Amygdala (tissue), 56 donors: ENCODE measurements at places on chromosomes 1 and 21.

DNA sequence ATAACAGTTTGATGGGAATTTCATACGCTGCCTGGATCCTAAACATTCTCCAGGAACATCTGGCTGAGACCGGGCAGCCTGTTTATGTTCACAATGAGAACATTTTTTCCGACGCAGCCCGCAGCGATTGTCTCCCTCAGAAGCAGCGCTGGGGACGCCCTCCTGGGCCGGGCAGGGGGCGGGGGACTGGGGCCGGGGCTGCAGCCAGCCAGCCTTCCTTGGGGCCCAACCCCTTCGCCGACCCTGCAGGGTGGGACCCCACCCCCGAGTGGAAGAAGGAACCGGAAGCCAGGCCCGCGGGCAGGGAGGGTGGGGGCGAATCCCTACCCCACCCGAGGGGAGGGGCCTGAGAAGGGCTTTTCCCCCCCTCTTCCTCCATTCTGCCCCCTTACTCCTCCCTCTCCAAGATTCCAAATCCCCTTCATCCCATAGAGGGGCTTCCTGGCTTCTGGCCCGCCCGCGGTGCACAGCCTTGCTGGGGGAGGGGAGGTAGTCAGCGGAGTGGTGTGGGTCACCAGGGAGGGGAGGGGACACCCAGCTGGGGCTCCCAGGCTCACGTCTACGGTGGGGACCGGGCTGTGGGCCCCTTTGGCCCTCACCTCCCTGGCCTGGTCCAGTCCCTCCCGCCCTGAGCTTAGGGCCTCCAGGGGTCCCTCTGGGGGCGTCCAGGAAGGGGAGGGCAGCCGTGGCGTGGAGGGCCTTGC, 60.6 kb downstream of the WNT9A start:
- DNase-seq: no peak

DNA sequence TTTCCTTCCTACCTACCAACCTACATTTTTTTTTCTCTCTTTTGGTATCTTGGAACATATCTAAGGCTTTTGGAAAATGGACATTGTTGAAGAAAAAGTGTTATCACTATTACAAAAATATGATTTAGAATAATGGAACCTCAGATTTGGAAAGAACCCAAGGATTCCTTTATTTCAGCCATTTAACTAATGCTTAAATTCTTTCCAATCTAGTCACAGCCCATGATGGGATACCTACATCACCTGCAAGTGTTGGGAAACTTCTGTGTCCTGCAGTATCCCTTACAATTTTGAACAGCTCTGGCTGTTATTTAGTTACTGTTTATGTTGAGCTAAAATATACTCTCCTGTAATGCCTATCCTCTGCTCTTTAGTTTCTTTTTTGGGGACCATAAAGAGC, 22.3 kb upstream of the APOBEC4 start:
- DNase-seq: no peak

DNA sequence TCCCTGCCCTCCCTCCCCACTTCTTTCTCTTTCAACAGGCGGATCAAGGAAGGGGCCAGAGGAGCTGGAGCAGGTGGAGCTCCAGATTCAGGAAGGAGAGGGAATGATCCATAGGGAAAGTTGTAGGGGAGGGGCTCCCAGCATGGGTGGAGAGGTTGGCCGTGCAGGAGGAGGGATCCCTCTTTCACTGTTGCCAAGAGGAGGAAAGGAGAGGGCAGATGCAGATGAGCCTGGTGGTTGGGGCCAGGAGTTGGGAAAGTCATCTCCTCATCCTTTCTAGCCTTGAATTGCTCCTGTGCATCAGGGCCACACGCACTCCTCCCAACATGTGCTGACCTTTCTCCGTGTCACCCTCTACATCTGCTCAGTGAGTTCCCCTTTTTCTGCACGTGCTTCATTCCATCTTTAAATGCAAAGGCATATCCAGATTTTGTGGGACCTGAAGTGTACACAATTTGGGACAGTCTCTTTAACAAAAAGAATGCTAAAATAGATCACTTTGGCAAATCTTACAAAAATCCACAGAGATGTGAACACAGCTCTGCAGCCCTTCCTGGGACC, 32.4 kb downstream of the ZBTB18 start:
- no peak for DNase-seq

DNA sequence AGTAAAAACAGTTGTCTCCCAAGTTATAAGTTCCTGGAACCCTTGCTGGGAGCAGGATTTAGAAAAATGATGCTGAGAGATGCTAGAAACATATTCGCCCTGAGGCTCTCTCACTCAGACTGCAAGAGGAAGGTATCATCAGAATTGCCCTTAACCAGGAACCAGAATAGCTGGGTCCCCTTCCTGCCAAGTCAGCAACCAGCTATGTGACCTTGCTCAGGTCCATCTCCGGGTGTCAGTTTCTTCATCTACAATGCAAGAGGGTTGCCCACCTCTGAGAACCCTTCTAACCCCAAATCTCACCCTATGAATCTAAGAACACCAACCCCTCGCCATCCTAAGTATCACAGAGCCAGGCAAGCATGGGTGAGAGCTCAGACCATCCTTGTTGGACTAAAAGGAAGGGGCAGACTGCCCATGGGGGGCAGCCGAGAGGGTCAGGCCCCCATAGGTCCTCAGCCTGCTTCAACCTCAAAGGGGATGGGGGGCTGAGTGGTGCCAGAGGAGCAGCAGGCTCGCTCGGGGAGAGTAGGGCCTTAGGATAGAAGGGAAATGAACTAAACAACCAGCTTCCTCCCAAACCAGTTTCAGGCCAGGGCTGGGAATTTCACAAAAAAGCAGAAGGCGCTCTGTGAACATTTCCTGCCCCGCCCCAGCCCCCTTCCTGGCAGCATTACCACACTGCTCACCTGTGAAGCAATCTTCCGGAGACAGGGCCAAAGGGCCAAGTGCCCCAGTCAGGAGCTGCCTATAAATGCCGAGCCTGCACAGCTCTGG, 390 bp upstream of the S100A9 start:
- peak; percentile 8 for DNase-seq

GRCh38 chr1:234009668-234010067, 105.2 kb downstream of the SLC35F3 start:
- no peak for DNase-seq

- no peak for DNase-seq
These were observed 478.2 kb upstream of the VAMP3 start for GRCh38 chr1:7292714-7293419.

- no peak for DNase-seq
These were observed 97.4 kb downstream of the PRDM2 start for GRCh38 chr1:13797397-13797796.

DNA sequence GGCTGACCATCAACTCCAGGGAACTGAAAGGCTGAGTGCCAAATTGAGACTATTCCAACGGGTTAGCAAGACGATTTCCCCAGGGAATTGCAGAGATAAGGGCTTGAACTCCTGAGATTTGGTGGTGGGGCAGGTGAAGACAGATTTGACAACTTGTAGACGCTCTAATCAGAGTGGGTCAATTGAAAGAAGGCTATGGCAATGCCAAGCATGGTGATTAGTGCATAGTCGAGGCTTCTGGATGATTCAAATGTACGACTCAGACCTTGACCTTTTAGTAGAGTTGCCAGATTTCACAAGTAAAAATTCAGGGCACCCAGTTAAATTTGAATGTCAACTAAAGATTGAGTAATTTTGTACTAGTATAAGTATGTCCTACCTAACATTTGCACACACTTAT, 302.1 kb upstream of the SPAG17 start:
- DNase-seq: no peak

DNA sequence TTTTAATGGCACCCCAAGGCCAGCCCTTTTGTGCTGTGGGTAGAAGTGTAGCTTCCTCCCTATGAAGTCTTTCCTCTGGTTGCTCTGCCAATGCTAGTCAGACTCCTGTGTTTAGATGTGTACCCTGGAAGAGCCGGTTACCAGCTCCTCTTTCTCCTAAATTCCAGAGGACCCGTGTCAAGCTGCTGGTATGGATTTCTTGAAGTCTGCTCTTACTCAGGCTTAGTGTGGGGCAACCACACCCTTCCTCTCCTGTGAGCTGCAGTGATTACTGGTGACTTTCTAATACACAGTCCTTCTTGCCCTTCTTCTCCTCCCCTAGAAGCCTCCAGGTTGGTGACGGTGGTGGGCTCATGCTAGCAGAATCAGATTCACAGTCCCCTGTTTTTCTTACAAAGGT, 74.1 kb upstream of the AKT3 start:
- no peak for DNase-seq

DNA sequence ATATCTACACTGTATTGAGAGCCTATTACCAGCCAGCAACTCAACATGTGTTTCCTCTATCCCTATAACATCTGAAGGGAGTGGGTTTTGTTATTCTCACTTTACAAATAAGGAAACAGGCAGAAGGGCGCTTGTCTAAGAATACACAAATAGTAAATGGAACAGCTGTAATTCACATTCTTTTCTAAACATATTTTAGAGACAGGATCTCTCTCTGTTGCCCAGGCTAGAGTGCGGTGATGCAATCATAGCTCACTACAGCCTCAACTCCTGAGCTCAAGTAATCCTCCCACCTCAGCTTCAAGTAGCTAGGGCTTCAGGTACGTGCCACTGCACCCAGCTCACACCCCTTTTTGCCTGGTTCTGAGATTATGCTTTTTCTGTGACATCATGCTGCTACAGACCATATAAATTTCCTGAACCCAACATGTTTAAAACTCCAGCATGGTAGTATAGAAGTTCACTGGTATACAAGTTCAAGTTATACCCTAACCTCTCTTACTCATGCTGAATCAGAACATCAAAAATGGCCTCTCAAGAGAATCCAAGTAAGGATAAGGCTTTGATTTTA, 8.6 kb upstream of the TACSTD2 start:
- DNase-seq: no peak

- no peak for DNase-seq
These were observed 16.5 kb upstream of the UTS2 start for GRCh38 chr1:7869136-7869920.

DNA sequence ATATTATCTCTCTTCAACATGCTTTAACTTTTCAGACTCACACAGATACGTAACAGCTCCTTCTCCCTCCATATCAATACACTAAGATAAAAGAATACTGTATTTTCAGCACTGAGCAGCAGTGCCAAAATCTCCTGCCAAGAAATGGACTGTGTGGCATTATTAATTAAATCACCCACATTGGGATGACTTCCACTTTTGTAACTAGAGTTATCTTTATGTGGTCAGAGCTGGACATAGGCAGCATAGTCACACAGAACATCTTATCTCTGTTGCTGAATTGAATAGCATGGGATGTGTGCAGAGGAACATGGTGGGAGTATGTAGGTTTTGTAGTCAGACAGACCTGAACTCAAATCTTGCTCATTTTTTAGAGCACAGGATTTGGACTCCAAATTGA, 41.4 kb upstream of the CACYBP start:
- no peak for DNase-seq

GRCh38 chr1:4305526-4306301, 348.7 kb upstream of the AJAP1 start:
- no peak for DNase-seq

- no peak for DNase-seq
These were observed 164.9 kb downstream of the ST6GALNAC3 start for GRCh38 chr1:76239470-76239918.

GRCh38 chr1:39159224-39160036, 45.1 kb upstream of the MACF1 start:
- no peak for DNase-seq

- no peak for DNase-seq
These were observed 15.8 kb downstream of the CD2 start for GRCh38 chr1:116769994-116770393.

DNA sequence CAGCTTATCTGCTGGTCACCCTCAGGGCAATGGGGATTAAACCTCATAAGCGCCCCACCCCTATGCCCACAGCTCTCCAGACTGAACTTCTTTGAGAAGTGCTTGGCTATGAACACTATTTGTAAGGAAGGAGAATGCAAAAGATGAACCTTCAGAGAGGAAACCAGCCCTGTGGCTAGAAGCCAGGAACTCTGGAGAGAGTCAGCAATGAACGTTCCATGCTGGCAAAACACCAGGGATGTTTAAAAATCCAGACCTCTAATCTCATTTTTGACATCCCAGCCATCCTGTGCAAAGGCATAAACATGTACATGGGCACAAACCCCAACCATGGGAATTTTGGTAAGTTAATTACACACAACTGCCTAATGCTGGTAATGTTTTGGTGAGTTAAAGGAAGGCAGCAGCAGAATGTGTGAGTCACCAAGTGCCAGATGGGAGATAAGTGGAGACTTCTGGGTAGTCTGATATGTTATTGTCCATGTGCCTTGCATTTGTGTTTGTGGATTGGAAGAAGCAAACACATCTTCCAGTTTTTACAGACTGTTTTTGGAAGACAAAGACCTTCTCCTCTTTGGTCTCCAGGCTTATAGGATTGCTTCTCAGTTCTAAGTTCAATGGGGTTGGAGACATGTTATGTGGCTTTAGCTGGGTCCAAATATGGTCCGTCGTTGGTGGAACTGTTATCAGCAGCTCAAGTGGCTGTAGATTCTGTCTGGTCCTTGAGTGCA, 174.1 kb upstream of the ETV3 start:
- no peak for DNase-seq

GRCh38 chr1:244760471-244760870, 75.0 kb upstream of the COX20 start:
- DNase-seq: no peak
